ENCODE measurements at places on chromosomes 2 and 18. TPM values are rescaled to one million over a fixed set of nuclear protein-coding genes. Genes with fewer than 3 reads are reported as not detected.
A peak's percentile ranks its signal among the peaks of the same experiment; 100 is the strongest.

Gene PIEZO2
- 110 TPM for total RNA-seq

Gene CFAP53
- total RNA-seq, result 1.5 TPM

Gene MAP3K19
- 16.0 TPM for total RNA-seq

Gene CRYBA2
- total RNA-seq, result not detected

Gene ANKRD39
- 7.6 TPM for total RNA-seq

Gene ALPI
- not detected for total RNA-seq

Gene CDH20
- total RNA-seq, result 24.9 TPM

Gene CRACDL
- 1.9 TPM for total RNA-seq

Gene RAB27B
- 71.8 TPM for total RNA-seq

Gene LYPD6
- total RNA-seq, result 31.0 TPM

GRCh38 chr18:23945416-23946079, 69.0 kb upstream of the TTC39C start:
- no peak for DNase-seq

GRCh38 chr2:121184248-121184862, 100.6 kb downstream of the TFCP2L1 start:
- no peak for DNase-seq

GRCh38 chr2:105426626-105427292, 27.9 kb upstream of the FHL2 start:
- DNase-seq, result no peak

DNA sequence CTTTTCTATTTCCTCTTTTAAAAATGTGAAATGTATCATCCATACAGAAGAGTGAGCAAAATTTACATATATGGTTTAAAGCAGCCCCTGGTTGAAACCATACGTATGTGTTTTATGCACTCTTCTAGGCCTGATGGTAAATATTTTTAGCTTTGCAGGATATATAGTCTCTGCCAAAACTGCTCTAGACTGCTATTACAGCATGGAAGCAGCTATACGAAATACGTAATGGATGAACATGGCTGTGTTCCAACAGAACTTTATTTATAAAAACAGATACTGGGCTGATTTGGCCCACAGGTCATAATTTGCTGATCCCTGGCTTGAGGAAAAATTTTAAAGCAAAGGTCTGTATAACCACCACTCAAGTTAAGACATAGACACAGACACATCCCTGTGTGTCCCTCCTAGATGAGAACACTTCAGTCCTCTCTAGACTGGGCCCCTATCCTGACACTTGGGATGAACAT, 42.5 kb upstream of the ATP8B1 start:
- DNase-seq, result no peak

GRCh38 chr2:189566046-189566445, 14.5 kb downstream of the SLC40A1 start:
- DNase-seq, result no peak

DNA sequence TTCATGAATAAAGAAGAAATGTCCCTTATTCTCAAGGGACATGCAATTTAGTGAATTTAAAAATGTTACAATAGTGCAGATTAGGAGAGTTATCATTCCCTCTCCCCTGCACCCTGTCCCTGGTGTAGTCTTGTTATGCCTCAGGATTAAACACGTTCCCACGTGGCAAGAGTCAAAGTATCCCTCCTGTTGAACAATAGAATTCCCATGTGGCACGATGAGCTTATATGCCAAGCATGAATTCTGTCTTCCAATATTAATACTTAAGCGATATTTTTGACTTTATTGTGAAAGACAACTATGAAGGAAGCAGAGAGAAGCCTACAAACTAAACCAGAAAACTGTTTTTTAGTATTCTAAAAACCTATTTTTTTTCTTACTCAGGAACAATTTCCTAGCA, 36.7 kb upstream of the SPAG16 start:
- DNase-seq, result no peak

DNA sequence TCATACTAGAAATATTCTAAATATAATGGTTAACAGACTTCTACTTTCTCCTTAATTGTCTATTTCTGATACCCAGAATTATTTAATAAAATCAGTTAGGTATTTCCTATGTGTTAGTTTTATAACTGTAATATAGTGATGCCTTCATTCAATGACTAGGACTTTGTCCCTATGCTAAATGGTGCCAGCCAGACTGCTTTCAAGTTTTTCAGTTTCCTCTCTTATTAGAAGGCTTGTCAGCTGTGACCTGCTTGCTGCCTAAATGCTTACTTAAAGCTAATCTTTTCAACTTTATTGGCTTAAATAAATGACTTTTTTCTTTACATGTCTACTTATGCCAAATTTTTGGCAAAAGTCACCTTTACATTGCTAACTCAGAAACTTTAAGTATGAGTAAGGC, 30.7 kb downstream of the BAZ2B start:
- no peak for DNase-seq

DNA sequence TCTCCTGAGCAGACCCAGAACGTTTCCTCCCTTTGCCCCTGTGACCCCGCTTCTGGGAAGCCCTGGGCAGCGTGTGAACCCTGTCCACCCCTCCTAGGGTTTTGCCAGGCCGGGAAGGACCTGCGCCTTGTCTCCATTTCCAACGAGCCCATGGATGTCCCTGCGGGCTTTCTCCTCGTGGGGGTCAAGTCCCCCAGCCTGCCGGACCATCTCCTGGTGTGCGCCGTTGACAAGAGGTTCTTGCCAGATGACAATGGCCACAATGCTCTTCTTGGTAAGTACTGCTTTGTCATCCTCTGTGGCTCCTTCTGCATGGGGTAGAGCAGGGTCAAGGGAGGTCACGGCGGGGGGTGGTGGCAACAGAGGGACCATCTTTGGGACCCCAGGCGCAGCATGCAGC, 32.5 kb downstream of the GREB1 start:
- no peak for DNase-seq

DNA sequence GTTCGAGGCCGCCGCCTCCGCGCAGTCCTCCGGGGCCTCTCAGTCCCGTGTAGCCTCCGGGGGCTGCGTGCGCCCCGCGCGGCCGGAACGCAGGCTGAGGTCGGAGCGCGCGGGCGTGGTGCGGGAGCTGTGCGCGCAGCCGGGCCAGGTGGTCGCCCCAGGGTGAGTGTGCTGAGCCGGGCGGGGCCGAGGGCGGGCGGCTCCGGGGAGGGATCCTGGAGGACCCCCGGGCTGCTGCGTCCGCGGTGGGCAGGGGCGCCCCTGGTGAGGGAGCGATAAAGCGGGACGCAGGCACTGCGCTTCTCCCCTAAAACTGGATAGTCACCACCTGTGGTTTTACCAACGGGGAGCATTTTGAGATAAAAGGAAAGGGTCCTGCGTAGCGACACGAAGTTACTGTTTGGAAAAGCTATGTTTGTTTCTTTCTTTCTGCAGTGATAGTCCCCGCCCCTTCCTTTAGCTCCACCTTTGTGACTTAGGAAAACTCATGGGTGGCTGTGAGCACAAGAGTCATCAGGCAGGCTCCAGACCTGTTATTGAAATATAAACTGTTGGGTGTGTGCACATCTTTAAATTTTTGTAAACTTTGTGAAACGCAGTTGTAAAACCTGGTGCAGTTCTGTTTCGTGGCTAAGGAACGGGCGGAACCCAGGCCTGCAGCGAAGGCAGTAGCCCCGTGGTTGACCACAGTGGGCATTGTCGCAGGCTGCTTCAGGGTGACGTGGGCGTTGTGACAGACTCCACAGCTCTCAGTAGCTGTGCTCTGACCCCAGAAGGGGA, 687 bp downstream of the CTDP1 start:
- no peak for DNase-seq

- no peak for DNase-seq
Observed at GRCh38 chr2:158464426-158465281, 7.9 kb downstream of the PKP4 start.

- DNase-seq, result no peak
Observed at GRCh38 chr2:189439342-189439741, 1.9 kb upstream of the WDR75 start.

DNA sequence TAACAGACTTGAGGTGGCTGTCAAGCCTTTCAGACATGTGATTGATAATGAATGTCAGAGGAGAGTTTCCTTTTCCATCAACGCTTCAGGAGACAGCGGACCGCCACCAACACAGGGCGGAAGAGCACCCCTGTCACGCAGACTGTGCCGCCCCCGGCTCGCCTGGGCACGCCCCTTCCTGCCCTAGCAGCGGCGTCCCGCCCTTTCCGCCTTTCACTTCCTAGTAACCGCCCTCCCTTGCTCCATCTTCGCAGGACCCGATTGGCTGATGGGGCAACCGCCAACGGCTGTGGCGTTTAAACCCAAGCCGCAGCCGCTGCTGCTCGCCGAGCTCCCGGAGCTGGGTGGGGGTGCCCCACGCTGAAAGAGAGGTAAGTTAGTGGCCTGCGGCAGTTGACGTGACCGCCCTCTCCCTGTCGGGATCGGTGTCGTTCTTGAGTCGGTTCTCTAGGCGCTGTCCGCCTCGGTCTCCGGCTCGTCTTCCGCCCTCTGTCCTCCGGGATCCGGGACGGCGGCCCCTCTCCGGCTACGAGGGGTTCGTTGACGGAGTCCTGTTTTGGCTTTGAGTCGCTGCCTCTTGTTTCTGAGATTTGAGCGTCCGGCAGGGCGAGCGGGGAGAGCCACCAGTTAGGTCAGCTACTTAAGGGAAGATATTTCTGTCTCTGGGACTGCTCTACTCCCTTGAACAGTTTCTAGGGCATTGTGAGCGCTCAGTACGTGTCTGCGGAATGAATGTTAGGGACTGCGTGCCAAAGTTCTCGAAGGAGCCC, at the start of gene SGO2:
TSS of gene SGO2 (plus strand) at position 326 of the 770 bp plus-strand sequence. CDS start 6,769 bp downstream, outside the sequence.
- DNase-seq, result peak; percentile 85

DNA sequence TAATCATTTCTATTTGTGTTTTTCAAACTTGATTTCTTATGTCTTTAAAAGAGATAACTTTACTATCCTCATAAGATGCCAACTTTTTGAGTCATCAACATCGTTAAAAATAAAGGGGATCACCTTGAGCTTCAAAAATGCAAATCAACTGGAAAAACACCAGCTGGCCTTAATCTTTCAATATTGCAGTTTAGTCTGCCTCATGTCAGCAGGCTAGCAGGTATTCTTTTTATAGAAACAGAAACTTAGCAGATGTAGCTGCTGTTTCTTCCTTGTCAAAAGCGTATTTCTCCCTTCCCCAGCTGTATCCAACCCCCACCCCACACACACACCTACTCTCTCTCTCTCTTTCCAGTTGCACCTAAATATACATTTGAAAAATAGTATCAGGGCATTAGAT, 154.1 kb upstream of the ZNF804A start:
- peak; percentile 5 for DNase-seq

DNA sequence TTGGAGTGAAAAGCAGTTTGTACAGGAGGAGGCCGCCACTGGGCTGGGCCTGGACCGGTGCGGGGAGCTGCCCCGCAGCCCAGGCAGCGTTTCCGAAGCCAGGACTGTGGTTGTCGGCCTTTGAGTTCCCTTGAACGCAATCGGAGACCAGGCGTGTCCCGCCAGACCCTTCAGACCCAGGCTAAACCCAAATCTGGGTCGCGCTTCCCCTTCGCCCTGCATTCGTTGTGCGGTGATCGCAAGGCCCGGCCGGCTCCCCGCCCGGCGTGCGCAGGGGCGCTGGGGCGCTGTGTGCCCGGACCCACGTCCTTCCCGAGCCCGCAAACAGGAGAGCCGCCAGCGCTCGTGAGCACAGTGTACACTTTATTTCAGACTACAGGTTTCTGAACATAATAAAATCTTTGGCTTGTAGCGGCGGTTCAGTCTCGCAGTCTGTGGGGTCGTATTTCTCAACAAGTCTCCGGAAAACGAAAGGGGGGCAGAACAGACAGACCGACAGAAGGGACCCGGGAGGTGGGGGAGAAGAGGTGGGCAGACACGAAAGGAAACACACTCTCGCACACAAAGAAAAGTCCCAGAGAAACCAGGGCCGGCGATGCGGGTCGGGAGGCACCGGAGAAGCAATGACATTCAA, 5.5 kb downstream of the EN1 start:
- no peak for DNase-seq

- no peak for DNase-seq
Observed at GRCh38 chr2:20524412-20525040, 77.7 kb downstream of the RHOB start.

DNA sequence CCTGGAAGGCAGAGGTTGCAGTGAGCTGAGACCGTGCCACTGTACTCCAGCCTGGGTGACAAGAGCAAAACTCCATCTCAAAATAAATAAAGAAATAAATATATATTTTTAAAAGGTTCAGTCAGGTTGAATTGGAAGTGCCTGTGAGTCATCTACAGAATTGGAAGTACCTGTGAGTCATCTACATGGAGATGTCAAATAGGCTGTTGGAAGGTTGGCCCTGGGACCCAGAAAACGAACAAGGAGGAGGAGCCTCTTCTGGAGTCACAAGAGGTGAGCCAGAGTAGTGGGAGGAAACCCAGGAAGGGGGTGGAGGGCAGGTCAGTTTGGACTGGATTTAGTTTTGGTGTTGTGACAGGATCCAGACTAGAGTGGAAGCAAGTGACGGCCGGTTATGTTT, 15.2 kb upstream of the SCYGR1 start:
- DNase-seq, result no peak

GRCh38 chr2:142190805-142191204, 60.0 kb upstream of the LRP1B start:
- no peak for DNase-seq
